ENCODE measurements at places on chromosomes 13 and 19. TPM values are rescaled to one million over a fixed set of nuclear protein-coding genes. Genes with fewer than 3 reads are reported as not detected.

Gene KIR2DL1
- total RNA-seq = not detected

Gene MAMSTR
- total RNA-seq = 0.88 TPM

Gene MYPOP
- total RNA-seq = 12.5 TPM

Gene LRP3
- not detected for total RNA-seq

Gene ZNF433
- not detected for total RNA-seq

Gene CDC42EP5
- total RNA-seq = not detected

Gene ZNF681
- total RNA-seq = 5.9 TPM

Gene ATP4A
- not detected for total RNA-seq

Gene ZNF324
- total RNA-seq = 10.8 TPM

- H3K27ac ChIP-seq = no peak overlapping the region
- DNase-seq = no peak
- no peaks in the 10 kb centered on the region for H3K36me3 ChIP-seq
These were observed 62.4 kb downstream of the MBD3L2B start for GRCh38 chr19:6958791-6959190.

DNA sequence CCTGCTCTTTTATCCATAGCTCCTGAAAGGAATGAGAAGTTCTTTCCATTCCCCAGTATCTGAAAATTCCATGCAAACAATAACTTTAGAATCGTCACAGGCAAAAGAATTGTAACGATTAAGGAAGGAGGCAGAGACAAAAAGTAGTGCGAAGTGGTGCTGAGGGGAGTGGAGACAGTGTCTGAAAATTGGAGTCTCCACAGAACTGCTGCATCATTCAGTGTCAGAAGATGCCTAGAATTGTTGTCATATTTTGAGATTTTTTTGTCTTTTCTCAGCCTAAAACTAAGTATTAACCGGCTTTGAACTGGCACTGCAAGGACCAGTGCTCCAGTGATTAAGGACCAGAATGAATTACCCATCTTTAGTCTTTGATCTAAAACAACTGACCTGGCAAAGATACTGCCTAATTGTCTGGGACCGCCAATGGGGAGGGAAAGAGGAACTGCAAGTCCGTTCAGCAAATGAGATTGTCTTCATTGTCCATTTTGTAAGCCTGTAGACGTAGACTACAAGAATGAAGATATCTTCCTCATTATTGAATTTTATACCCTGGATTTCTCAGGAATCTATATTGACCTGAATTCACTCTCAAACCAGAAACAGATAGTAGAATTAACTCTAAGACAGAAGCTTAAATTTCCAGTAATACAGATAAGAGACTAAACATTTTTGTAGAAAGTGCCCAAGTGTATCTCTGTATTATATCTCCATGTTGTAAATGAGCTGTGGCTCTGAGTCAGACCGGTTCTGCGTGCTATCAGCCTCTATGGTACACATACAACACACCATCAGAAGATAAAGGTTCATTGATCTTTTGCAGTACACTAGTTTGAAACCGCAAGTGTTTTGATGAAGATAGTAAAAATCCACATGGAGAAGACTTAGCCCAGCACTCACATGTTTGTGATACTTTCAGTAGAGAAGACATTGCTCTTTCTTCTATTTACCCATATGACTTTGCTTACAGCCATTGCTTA is 293.2 kb downstream of the EFNB2 start:
- H3K27ac ChIP-seq = no peak overlapping the region
- no peak for DNase-seq
- no peaks in the 10 kb centered on the region for H3K27me3 ChIP-seq
- H3K36me3 ChIP-seq = no peaks in the 10 kb centered on the region

GRCh38 chr13:113627136-113627535 is 30.9 kb downstream of the ATP4B start:
- H3K27ac ChIP-seq = no peak overlapping the region
- peaks cover 68% of the 10 kb centered on the region for H3K36me3 ChIP-seq
- no peak for DNase-seq
- no peak overlapping the region for H3K4me3 ChIP-seq
- H3K27me3 ChIP-seq = no peaks in the 10 kb centered on the region

- H3K4me1 ChIP-seq = peaks cover 47% of the 10 kb centered on the region
- peak overlapping the region; percentile 69 for H3K4me3 ChIP-seq
- no peak for DNase-seq
- H3K27ac ChIP-seq = peak overlapping the region; percentile 98
- H3K27me3 ChIP-seq = peaks cover 1% of the 10 kb centered on the region
- peaks cover 22% of the 10 kb centered on the region for H3K36me3 ChIP-seq
These were observed 1.6 kb downstream of the R3HDM4 start for GRCh38 chr19:911197-912033.

- no peak overlapping the region for H3K27ac ChIP-seq
- no peak for DNase-seq
- H3K27me3 ChIP-seq = no peaks in the 10 kb centered on the region
- H3K4me1 ChIP-seq = no peaks in the 10 kb centered on the region
- no peaks in the 10 kb centered on the region for H3K36me3 ChIP-seq
These were observed 1063.8 kb downstream of the EFNB2 start for GRCh38 chr13:105471673-105472072.

- no peak for DNase-seq
- no peak overlapping the region for H3K27ac ChIP-seq
- peaks cover 20% of the 10 kb centered on the region for H3K36me3 ChIP-seq
- no peak overlapping the region for H3K4me3 ChIP-seq
- no peaks in the 10 kb centered on the region for H3K27me3 ChIP-seq
- H3K4me1 ChIP-seq = no peaks in the 10 kb centered on the region
These were observed 21.8 kb downstream of the ZNF77 start for GRCh38 chr19:2922987-2923386.

Measured in activated CD4-positive, alpha-beta memory T cell treated with anti-CD3 and anti-CD28 coated beads, Interleukin-2, amount 10 ng/mL, durations not matched to agents 7 days and 5 days (primary cell).